NCI-H1436 (cell line): ENCODE measurements at places on chromosomes 1 and 21.

- DNase-seq = no peak
Measured at GRCh38 chr1:109367626-109368025, 30.1 kb downstream of the SORT1 start.

- DNase-seq = no peak
Measured at GRCh38 chr1:98211271-98211845, 290.5 kb upstream of the DPYD start.

DNA sequence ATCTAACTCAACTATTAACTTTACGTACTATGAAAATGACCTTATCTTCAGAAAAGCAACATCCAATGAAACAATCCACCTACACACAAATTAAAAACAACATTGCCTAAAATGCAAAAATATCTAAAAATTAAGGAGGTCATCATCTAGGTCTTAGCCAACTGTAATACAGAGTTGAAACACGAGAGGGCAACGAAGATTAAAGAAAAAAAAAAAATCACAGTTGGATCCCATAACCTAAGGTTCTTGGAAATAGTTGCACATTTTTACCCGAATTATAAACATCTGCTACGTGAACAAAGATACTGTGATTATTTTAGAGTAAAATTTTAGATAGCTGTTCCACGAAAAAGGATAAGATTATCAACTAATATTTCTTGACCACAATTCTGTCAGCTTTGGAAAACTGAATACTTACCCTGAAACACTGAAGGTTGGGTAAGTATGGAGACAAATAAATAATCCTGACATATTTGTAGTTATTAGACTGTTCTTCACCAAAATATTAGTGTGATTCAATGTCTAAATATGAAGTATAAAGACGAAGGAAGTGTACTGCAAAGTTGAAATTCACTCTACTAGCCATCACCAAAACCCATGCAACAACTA, 88.0 kb upstream of the AK4 start:
- DNase-seq = no peak

DNA sequence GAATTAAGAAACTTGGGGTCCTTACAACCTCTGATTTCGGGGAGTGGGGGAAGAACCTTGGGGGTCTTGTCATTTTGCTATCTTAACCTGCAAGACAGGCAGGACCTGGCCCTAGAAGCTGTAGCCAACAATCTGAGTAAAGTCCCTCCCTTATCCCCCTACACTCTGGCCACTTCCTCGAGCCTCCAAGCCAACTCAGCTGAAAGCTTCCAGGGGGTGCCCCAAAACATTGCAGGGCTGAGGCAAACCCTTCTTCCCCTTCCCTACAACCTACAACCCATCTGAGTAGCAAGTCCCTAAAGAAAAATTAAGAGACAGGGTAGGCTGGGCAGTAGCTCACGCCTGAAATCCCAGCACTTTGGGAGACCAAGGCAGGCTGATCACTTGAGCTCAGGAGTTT, 5.0 kb downstream of the CERS2 start:
- no peak for DNase-seq

GRCh38 chr1:5311147-5311546, 656.7 kb downstream of the AJAP1 start:
- no peak for DNase-seq

DNA sequence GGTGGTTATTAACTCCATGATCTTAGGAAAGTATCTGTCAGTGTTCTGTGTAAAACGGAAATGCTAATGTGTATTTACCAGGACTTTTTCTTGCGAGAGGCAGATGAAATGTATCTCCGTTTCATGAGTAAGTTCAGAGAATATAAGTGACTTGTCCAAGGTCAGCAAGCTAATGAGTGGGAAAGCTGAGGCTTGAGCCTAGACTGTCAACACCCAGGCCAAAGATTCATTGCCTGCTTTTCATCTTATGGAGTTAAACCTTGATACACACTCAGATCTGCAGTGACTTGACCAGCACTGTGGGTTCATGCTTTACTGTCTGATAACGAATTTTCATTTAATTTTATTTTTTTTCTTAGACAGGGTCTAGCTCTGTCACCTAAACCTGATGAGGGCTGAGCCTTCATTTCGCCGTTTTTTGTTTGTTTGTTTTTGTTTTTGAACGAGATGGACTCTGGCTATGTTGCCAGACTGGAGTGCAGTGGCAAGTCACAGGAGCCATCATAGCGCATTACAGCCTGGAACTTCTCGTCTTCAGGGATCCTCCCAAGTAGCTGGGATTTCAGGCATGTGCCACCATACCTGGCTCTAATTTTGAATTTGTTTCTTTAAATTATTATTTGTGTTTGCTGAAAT, 918 bp upstream of the JTB start:
- no peak for DNase-seq

DNA sequence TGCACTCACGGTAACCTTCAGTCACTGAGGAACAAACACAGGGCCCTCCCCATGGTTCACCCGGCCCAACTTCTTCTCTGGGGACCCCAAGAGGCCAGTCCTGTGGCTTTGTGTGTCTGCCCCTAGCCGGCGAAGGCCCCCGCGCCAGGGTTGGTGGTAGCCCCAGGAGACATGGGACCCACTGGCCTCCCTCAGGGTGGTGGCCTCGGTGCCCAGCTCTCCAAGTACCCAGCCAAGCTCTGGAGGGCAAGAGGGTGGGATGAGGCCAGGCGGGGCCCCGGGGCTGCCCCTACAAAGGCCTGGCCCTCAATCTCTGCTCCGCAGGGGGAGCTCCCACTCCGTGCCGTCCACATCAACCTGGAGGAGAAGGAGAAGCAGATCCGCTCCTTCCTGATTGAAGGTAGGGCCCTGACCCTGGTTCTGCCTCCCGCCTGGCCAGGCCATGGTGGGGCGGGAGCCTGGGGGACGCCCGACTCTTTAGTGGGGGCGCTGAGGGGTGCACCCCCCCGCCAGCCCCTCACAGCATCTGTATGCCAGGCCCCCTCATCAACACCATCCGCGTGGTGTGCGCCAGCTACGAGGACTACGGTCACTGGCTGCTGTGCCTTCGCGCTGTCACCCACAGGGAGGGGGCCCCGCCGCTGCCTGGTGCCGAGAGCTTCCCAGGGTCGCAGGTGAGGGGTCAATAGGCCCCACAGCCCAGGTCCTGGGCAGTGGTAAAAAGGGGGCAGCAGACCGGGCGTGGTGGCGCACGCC, 5.6 kb downstream of the PLEKHN1 start:
- no peak for DNase-seq

GRCh38 chr21:15695241-15695640, 34.5 kb upstream of the USP25 start:
- DNase-seq = no peak

DNA sequence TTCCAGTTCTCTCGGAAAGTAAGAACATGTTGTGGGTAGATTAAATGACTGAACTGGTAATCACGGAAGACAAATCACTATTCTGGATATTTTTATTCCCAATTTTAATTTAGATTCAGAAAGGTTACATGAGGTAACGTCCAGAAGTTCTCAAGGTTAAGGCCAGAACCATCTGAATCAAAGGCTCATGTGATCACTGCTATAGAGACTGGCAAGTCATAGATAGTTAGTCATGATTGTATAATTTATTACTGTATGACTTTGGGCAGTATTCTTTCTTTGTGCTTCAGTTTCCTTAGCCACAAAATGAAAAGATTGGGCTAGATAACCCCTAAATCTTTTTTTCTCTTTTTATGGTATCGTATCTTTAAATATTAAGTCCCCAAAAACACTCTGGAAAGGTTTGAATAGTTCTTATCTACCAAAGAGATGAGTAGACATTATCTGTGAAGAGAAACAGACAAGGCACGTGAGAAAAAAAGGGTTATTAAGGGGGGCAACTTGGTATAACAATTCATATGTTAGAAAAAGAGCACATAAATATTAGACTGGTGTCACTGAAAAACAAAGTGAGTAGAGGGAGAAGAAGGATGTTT, 241.0 kb downstream of the PTPRC start:
- DNase-seq = no peak

DNA sequence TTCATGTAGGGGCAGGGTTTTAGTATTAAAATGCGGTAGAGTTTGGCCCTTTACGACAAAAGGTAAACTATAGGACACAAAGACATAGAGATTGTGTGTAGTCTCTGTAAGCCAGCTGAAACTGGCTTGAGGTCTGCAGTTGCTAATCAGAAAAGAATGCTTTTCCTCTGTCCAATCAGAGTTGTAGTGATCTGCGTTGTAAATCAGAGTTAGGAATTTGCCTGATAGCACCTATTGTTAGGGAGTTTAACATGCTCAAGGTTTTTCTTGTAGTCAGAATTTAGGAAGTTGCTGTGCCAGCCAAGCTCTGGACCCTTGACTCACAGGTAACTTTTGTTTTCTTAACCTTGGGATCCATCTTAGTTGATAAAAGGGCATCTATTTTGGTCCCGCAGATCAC, 61.2 kb upstream of the VTCN1 start:
- no peak for DNase-seq

- no peak for DNase-seq
Measured at GRCh38 chr21:42095581-42095980, 24.5 kb downstream of the UMODL1 start.

DNA sequence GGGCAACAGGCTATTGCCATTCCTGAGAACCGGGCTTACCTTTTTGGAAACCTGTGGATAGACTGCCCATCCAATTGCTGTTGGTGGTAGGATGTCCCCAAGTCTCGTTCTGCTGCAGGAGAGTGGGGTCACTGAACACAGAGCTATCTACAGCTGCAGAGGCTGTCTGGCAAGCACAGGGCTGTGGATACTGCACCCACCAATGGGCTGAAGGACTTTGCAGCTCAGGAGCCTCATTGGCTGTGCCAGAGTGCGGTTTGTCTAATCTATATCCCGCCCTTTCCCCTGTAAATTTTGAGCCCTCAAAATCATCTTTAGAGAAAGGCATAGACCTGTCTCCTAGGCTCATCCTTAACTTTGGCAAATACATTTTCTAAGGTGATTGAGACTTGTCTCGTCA, 15.3 kb downstream of the RNF187 start:
- DNase-seq = no peak

- DNase-seq = no peak
Measured at GRCh38 chr1:230250666-230251065, 175.5 kb downstream of the PGBD5 start.

DNA sequence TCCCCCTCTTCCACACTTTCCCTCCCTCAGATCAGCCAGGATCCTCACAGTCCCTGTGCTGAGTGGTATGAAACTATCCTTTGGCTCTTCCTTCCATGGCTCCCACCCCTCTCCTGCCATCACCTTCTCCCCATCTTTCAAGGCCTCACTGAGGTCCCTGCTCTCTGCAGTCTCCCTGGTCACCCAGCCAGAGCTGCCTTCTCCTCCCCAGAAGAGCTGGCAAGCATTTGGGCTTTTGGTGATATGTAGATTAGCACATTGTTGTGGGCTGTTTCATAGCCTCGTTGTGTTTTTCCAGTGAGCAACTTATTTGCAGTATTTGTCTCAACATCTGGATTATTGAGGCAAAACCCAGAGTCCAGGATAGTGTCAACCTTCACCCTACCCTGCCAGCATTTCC, 2.2 kb downstream of the CSF1 start:
- DNase-seq = no peak

- no peak for DNase-seq
Measured at GRCh38 chr1:156826630-156827029, 10.0 kb upstream of the SH2D2A start.

- DNase-seq = no peak
Measured at GRCh38 chr1:169891539-169891885, 2.2 kb downstream of the SCYL3 start.

GRCh38 chr1:19552291-19553010, 67.1 kb upstream of the CAPZB start:
- no peak for DNase-seq

- no peak for DNase-seq
Measured at GRCh38 chr1:89734442-89734841, 86.4 kb upstream of the LRRC8D start.

- peak; percentile 64 for DNase-seq
Measured at GRCh38 chr1:229221106-229222019, 49.5 kb upstream of the RAB4A start.

DNA sequence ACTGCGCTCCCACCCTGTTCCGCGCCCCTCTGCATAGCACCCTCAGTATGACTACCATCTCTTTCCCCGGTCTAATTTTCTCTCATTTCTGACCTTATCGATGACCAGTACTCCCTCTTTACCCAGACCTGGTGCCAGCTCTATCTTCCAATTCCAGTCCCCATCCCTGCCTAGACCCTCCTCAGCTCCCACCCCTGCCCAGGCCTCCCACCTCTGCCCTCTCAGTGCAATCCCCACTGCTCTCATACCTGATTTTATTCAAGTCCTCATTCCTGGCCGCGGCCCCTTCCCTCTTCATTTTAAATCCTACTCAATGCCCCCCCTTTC, 1.3 kb downstream of the USP24 start:
- DNase-seq = no peak

DNA sequence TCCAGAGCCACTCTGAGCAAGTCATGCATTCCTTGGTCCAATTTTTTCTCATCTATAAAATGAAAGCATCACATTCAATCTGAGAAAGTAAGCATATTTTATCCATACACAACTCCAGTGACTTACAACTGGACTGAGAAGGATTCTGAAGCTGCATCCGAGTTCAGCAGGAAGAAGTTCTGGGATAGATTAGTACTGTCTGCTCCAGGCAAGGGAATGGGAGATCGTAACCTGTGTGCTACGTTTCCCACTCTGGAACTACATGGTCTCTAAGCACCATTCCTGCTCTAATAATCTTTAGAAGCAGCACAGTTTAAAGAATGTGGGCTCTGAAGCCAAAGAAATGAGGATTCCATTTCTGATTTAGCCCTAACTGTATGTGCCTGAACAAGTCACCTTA, 79.4 kb downstream of the LACTBL1 start:
- DNase-seq = no peak

GRCh38 chr1:78617615-78618026, 2.6 kb upstream of the IFI44L start:
- DNase-seq = peak; percentile 54

DNA sequence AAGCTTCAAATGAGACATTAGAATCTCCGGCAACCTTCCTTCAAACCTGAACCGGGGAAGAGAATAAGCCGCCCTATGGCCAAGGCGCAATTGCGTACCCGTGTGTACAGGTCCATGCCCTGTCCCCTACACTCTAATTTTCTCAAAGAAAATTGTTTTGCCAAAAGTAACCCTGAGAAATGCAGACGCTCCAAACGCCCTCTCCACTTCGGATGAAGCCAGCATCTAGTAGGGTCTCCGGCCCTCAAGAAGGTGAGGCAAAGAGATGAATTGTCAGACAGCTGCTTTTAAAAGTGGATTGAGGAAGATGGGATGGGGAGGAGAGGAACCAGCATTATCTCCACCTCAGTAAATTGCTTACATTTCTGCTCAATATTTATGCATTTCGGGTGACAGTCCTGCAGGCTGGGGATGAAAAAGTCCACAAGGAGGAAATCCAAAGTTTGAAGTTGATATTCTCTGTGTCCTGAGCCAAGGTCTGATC, 630 bp upstream of the LHX9 start:
- no peak for DNase-seq

- no peak for DNase-seq
Measured at GRCh38 chr1:180155182-180155682, 563 bp downstream of the QSOX1 start.

- DNase-seq = no peak
Measured at GRCh38 chr1:170857955-170858354, 77.4 kb upstream of the MROH9 start.
